ENCODE measurements at places on chromosomes 2 and 18. TPM values are rescaled to one million over a fixed set of nuclear protein-coding genes. Genes with fewer than 3 reads are reported as not detected.

Gene TEKT4
- 0.26 TPM for total RNA-seq

Gene TXNDC2
- total RNA-seq = 0.90 TPM

Gene CNTNAP5
- total RNA-seq = not detected

Gene NPPC
- total RNA-seq = 1.1 TPM

Gene MEIS1
- total RNA-seq = 2.0 TPM

Gene MAPK4
- not detected for total RNA-seq

Gene PLCL1
- total RNA-seq = not detected

Gene RAB3GAP1
- 38.6 TPM for total RNA-seq

Gene VAMP8
- 93.2 TPM for total RNA-seq

DNA sequence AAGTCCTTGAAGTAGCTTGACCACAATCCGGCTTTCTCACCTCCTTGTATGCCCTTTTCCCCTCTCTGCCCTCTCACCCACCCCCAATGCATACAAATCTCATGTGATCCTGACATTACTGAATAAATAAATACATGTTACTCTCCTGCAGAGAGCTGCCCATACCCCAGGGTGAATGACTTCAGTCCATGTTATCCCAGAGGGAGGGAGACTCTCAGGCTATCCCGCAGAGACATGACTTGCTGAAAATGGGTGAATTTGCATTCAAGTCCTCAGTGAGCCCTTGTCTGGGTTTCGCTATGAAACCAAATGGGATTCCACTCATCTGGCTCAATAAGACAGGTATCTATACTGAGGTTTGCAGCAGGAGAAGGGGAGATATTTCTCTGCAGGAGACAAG is 168.5 kb downstream of the FHOD3 start:
- no peak for DNase-seq

DNA sequence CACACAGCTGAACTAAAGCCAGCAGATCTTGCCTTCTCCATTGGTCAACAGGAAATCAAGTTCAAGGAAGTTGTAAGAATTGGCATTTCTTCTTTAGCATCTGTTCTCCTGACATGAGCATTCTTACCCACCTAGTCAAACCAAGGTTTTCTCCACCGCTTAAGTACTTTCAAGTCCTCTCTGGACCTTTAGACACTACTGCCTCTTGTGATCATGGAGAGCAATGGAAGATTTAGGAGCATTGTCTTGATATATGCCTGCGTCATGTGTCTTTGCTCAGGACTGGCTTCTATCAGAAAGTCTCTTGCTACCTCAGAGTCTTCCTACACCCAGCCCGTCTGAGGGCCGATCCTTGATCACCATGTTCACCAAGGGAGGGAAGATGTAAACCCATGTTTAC is 262.2 kb downstream of the PHLPP1 start:
- no peak for DNase-seq

DNA sequence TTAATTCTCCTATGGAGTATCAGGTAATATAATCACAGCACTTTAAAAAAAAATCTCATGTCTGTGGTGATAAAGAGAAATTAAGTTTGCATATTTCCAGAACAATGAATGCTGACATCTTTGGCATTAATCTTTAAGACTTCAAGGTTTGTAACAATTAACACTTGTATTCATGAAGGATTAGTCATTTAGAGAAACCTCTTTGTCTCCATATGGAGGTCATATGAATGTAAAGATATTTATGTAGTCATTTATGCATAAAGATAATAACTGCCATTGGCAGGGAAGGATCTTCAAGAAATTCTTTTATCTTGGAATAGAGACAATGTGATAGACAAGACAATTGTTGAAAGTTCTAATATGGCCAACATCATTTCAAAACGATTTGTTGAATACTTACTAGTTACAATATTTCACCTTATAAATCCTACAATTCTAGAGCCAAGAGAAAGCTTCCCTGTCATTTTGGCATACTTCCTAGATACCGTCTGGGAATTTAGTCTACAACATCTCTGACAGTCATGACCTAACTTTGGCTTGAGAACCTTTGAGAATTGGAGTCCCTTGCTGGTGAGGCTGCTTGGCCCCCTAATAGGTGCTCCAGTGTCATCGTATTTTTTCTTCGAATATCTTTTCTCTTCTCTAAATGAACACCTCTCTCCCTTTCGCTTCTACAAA is 33.6 kb downstream of the RASGRP3 start:
- DNase-seq = no peak

- DNase-seq = no peak
Measured at GRCh38 chr2:150491943-150492342, 4.5 kb upstream of the RND3 start.

- no peak for DNase-seq
Measured at GRCh38 chr18:57197261-57197660, 50.4 kb downstream of the BOD1L2 start.

- DNase-seq = no peak
Measured at GRCh38 chr2:192615105-192615504, 420.4 kb upstream of the TMEFF2 start.

- DNase-seq = no peak
Measured at GRCh38 chr2:218405746-218406208, 6.1 kb downstream of the CTDSP1 start.

GRCh38 chr2:36459725-36460137 is 104.2 kb downstream of the CRIM1 start:
- DNase-seq = no peak

DNA sequence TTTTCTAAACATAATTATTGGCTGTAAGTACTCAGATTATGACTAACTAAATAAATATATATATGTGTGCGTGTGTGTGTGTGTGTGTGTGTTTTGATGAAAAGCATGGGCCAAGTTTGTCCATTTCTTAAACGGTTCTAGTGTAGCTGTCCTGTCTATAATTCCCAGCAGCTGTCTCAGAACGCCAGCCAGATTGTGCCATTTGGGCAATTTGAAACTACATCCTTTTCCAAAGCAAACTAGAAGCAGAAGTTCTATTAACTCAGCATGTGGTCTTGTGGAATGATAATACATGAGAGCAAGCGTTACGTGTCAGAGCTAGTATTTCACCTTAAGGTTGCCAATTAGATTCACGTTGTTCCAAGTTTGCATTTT is 1.7 kb downstream of the ARHGAP28 start:
- no peak for DNase-seq

DNA sequence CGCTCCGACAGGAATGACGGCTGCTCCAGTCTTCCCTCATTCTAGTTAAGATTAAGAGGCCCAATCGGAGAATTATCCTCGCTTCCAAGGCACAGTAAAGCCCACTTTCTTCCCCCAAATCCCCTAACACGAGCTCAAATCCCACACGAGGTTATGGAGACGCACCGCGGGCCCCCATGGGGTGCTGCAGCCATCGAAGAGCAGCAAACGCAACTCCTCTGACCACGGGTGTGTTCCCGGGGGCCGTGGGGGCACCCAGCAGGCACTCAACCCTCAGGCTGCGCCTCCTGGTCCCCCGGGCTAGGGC is 446 bp downstream of the COPS9 start:
- no peak for DNase-seq

DNA sequence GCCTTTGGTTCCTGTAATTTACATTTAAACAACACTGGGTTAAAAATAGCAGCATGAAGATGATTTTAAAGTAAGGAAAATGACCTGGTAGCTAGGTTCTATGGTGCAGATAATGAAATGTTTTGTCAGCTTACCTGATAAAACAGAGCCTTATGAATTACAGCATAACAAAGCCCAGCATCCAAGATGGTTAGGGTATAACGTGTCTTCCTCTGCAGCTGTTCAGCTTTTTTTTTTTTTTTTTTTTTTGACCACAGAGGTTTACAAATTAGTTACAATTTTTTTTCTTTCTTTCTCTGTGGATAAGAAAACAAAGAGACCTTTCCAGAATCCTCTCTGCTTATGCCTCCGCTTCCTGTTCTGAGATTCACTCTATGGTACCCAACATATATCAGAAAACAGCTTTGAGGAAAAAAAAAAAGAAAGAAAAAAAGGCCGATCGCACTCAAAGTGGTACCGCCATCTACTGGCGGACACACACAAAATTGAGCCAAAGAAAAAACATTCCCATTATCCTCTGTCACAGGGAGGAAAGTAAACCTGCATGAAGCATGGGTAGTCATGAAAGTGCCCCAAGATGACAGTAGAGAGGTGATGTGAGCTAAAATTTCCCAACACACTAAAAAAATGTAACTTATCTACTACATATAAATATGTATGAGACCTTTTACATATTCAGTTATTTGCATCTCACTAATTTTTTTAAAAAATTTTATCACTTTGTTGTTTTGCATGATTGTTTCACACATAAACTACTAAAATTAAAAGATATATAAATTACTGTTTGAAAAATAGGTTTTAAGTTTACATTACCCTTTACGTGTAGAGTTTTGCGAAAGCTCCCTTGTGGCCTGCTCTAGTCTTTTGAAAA is at the start of gene SCN3A:
Gene SCN3A, minus strand, starts transcription at position 362 of the 871 bp plus-strand sequence. CDS start 27,656 bp downstream, outside the sequence.
- DNase-seq = peak; percentile 22

DNA sequence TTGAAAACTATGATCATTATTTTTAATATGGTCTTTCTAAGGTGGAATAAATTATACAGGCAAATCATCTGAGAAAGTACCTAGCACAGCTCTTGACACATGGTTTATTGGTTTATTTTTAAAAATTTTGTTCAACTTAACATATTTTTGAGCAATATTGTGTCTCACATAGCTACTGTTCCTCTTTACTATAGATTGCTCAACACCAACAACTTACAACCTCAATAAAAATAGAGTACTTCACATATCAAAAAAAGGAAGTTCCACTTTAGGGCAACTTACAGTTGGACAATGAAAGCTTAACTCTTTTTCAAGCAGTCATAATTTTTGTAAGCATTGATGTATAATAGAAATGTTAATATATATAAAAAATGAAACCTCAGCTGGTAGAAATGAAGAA is 440.9 kb upstream of the UBE2E3 start:
- DNase-seq = no peak

GRCh38 chr2:108125581-108125980 is 114.2 kb upstream of the SULT1C3 start:
- DNase-seq = no peak

DNA sequence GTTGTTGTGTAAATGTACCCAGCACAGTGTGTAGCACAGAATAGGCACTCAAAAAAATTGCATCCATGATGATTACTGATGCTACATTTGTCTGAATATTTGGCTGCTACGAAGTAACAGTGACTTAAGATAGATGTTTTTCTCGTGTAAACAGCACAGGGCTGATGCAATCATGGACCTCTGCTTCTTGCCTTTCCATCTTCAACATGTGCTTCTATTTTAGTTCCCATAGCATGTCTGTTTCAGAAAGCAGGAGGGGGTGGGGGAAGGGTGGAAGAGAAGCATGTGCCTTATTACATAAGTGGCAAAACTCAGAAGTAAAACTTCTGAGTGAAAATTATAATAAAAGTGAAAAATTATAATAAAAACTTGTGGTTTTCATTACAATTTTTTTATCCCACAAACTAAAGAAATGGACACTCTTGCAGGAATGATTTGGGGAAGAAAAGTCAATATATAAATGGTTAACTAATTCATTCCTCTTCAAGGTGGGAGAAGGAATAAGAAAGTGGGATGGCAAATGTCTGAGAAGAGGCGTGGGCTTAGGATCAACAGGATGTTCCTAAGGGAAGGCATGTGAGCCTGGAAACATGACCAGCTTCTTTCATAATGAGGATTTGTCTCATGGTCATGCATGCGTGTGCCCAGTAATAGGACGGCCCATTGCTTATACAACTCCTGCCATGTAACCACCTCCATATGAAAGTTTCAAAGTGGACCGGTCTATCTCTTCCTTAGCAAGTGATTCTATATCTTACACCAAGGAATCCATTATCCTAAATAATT is 27.2 kb downstream of the CCBE1 start:
- no peak for DNase-seq

DNA sequence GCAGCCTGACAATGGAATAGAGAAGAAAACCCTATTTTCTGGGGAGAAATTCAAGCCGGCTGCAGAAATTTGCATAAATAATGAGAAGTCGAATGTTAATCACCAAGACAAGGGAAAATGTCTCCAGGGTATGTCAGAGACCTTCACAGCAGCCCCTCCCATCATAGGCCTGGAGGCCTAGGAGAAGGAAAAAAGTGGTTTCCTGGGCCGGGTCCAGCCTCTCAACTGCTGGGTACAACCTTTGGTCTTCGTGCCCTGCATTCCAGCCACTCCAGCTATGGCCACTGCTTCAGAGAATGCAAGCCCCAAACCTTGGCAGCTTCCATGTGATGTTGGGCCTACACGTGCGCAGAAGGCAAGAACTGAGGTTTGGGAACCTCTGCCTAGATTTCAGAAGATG is 6.0 kb upstream of the SCRN3 start:
- DNase-seq = no peak

DNA sequence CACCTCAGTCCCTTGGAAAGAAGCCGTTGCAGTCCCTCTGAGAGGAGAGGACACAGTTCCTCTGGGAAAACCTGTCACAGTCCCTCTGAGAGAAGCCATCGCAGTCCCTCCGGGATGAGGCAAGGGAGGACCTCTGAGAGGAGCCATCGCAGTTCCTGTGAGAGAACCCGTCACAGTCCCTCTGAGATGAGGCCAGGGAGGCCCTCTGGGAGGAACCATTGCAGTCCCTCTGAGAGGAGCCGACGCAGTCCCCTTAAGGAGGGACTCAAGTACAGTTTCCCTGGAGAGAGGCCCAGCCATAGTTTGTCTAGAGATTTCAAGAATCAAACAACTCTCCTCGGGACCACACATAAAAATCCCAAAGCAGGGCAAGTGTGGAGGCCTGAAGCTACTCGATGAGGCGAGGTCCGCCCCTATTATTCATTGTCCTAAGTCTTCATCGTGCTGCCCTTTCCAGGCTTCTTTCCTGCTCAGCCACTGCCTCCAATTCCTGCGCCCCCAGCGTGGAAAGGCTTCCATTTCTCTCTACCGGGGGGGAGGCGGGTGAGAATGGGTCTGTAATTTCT is 630 bp upstream of the ZNF512 start:
- no peak for DNase-seq

GRCh38 chr2:33488178-33488690 is 11.8 kb downstream of the RASGRP3 start:
- DNase-seq = no peak

- no peak for DNase-seq
Measured at GRCh38 chr18:9941660-9942059, 27.8 kb downstream of the VAPA start.

DNA sequence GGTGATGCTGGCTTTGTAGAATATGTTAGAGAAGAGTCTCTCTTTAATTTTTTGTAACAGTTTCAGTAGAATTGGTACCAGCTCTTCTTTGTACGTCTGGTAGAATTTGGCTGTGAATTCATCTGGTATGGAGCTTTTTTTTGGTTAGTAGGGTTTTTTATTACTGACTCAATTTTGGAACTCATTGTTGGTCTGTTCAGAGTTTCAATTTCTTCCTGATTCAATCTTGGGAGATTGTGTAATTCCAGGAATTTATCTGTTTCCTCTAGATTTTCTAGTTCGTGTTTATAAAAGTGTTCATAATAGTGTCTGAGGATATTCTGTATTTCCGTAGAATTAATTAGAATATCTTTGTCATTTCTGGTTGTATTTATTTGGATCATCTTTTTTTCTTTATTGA is 943.5 kb downstream of the TRIB2 start:
- DNase-seq = no peak

GRCh38 chr2:46260305-46260704 is 36.9 kb upstream of the EPAS1 start:
- DNase-seq = no peak

Data from Panc1 (cell line).